GM12892 (cell line): ENCODE measurements at places on chromosomes 3 and 15.

DNA sequence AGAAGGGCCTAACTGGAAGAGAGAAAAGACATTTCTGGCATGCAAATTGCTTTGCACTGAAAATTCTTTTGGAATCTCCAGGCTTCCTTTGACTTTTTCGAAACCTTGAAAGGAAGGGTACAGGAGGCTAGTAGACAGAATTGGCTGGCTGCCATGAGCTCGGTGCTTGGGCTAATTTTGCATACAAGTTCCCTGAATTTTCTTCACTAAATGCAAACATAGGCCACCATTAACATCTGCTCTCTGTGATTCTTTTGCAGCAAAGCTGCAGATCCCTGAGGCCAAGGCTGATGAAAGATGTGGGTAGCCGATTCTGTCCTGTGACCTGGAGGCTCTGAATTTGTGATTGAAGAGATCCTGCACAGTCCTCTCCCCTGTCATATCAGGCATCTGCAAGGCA is 247.8 kb upstream of the MCTP2 start:
- DNase-seq = no peak

DNA sequence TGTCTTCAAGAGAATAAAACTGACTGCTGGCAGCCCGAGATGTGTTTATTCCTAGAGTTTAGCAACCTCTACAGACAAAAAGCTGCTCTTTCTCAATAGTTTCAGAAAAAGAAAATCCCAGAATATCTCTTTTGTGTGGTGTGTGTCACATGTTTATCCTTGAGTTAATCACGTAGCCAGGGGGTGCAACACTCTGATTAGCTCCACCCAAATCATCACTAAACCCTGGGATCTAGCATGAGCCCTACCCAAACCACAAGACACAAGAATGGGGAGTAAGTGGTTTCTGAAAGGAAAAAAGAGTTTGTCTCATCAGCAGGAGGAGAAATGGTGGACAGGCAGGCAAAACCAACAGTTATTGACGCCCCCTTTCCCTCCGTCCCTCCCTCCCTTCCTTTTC is 78.5 kb upstream of the AGBL1 start:
- no peak for DNase-seq

GRCh38 chr3:63768386-63768785 is 50.7 kb upstream of the C3orf49 start:
- DNase-seq = no peak

GRCh38 chr3:28317438-28318022 is 31.0 kb upstream of the ZCWPW2 start:
- no peak for DNase-seq

- DNase-seq = no peak
Observed at GRCh38 chr3:187642861-187643260, 27.3 kb downstream of the SST start.

- DNase-seq = no peak
Observed at GRCh38 chr15:52109559-52110451, 2.8 kb downstream of the BCL2L10 start.

DNA sequence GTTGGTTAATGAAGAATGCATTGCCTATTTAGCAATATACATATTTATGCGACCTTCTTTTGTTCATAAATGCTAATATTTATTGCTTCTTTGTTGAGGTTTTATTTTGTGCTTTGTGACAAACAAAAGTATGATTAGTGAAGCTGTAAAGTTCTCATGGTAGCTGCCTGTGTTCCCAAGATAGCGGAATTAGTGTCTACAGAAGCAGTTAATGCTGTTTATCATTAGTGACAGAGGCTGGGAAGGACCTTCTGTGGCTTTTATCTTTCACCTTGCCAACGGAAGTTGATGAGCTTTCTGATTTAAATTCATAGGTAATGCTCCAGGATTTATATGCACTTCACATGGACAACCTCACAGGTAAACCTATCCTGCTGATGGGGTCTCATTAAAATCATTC is 418.3 kb downstream of the CADM2 start:
- no peak for DNase-seq

DNA sequence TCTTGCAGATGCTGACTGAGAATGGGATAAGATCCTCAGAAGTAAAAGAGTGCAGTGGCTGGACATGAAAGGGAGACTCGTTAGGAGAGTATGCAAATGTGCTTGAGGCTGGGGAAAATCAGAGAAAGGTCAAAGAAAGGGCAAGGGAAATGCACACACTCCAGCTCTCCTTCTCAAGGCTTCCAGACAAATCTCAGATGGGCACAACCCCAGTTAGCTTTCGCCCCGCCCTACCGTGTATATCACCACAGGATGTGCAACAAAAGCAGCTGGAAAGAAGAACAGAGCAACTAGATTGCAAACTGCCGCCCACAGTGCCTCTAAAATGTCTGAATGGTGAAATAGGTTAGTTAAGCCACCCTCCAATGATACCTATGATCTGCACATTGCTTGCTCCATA is 63.9 kb downstream of the CERS3 start:
- no peak for DNase-seq

DNA sequence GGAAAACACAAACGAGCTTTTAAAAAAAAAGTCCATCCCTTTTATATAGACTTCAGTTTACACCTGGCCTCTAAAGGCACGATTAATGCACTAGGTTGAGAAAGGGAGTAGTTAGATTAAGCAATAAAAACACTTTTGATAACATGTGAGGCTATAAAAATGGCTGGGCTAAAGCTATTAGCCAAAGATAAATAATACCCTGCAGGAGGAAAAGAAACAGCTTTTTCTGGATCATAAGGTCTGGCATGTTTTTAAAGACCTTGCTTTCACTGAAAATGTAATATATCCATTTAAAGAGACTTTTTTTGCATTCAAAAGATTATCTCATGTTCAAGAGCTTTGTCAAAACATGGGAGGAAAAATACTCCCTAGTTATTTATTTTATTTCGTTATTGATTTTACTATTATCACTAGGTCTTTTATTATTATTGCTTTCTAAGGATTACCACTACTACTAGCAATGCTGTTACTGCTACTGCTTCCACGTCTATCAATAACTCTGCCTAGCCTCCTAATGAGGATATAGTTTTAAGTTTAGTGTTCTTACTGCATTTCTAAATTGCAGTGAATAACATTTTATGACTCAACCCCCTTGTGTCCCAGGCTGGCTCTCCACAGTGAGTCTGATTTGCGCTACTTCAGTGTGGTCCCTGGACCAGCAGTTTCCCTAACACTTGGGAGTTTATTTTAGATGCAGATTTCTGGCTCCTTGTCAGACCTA is 93.4 kb downstream of the THRB start:
- no peak for DNase-seq

DNA sequence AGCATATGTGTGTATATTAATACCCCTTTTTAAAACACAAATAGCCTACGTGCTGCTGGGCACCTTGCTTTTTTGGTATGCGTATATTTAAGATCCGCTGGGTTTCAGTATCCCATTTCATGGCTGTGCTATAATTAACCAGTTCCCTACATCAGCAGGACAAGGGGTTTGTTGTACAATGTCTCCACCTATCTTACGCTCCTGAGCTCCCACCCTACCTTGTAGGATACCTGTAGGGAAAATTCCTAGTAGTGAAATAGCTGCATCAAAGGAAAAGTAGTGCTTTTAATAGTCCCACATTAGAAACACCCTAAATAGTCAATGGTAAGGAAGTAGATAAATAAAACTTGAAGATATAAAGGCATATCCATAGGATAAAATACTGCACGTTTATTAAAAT is 1.4 kb downstream of the MAP6D1 start:
- no peak for DNase-seq

DNA sequence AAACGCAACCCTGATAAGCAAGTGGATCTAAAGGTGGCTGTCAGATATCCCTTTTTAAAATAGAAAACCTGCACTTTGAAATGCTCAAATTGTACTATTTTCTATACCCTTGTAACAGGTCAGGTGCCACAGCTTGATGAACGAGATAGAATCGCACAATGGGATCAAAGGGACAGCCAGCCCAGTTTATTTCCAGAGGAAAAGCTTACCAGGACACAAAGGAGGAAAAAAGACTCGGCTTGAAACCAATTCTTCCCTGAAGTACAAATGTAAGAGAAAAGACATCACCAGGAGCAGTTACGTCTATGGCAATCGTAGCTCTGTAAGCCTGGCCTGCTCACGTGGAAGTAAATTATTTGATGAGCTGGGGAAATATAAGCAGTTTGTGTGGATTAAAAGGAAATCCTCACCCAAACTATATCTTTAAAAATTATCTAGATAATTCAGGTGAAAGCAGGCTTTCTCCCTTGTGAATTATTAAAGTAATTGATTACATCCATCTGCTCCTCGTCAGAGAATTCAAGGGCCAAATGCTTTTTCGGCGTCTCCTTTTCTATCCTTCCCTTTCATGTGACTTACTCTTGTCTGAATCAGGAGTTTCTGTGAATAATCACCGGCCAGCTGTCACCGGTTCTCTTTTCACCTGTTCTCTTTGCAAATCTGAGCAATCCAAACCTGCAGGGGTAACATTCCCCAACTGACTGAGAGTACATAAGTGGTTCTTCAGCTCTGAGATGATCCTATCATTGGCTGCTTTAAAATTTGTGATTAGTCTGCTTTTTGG is 339.2 kb upstream of the ONECUT1 start:
- no peak for DNase-seq
